Lung microvascular endothelial cell (primary cell): ENCODE measurements at places on chromosomes 2 and 18.

GRCh38 chr2:20439193-20439475 lies 7.7 kb upstream of the RHOB start:
- DNase-seq, result no peak

DNA sequence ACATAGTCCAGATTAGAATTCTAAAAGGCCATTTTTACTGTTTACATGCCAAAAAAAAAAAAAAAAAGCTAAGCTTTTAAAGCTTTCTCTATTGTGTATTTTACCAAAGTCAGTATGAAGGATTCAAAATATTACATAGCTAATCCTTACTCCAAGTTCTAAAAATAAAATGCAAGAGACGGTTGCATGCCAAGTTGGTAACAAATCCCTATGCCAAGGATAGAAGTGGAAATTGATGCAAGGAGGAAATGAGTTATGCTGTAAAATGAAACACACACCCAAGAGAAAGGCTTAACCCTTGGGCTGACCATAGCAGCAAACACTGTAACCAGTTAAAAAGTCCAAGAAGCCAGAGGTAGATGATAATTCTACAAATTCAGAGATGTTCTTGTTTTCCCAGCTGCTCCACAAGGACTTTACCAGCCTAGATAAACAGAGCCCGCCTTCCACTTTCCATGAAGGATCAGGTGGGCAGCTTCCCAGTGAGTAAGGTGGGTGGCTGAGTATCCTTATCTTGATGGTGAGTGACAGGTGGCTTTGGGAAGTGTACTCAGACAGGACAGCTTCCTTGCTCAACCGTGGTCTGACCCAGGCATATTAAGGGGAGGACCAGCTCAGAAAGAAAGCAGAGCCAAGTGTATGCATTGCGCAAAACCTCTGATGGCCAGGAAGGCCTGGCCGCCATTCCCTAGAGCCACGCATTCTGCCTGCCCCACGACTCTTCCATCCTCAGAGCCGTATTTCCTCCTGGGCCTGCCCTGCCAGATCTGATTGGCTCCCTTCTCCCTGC lies 34.4 kb downstream of the ATP8B1 start:
- DNase-seq, result peak; percentile 27

- DNase-seq, result no peak
Observed at GRCh38 chr2:215105607-215106354, 32.6 kb downstream of the ABCA12 start.

GRCh38 chr2:101253013-101253702 lies 472 bp downstream of the CNOT11 start:
- peak; percentile 72 for DNase-seq

DNA sequence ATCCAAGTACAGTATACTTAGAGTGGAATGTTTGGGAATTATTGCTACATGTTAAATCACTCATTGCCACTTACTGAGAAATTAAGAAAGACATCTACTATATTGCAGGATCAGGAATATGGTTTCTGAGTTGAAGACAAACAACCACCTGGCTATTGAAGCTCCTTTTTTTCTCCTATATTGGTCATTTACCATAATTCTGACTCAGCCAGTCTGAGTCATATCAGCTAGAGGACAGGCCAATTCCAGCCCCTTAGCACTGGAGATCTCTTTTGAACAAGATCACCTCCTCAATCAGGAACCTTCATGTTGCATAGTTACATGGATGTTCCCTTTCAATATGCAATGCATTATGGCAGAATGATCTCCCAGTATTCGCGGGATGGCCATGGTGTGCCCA lies 42.7 kb upstream of the CDH19 start:
- DNase-seq, result peak; percentile 28

DNA sequence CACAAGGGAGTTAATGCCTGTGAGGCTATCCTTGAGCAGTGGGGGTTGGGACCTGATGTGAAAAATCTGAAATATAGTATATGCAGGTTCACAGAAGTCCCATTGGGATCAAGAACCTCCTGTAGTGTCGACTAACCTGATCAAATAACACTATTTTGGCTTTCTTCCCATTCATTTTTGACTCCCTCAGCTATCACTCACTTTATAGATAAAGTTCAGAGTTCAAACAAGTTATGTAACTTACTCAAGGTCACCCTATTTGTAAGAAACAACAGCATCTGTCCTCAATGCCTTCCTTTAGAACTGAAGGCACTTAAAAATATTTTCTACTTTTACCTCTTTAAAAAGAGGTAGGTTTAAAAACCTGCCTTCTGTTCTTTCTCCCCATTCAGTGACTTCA lies 341.6 kb downstream of the DPP10 start:
- DNase-seq, result no peak

DNA sequence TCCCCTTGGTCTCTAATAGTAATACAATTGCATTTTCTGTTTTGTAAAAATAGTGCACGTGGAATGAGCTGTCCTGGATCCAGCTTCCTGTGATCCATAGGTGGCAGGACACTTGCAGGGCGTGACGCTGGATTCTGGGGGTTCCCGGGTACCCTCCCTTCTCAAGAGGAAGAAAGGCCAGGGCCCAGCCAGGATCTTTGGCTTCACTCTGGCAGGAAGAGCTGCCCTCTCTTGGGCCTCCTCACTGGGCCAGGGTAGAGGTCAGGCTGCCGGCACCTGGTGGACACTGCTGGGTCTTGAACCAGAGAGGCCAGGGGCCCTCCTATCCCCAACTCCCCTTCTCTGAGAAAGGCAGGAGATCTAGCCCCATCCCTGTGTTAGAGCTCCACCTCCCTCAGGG lies 37.8 kb upstream of the OTOF start:
- DNase-seq, result no peak

- no peak for DNase-seq
Observed at GRCh38 chr2:143545059-143545948, 416.1 kb downstream of the ARHGAP15 start.

- no peak for DNase-seq
Observed at GRCh38 chr18:70848329-70848728, 559.5 kb downstream of the SOCS6 start.

DNA sequence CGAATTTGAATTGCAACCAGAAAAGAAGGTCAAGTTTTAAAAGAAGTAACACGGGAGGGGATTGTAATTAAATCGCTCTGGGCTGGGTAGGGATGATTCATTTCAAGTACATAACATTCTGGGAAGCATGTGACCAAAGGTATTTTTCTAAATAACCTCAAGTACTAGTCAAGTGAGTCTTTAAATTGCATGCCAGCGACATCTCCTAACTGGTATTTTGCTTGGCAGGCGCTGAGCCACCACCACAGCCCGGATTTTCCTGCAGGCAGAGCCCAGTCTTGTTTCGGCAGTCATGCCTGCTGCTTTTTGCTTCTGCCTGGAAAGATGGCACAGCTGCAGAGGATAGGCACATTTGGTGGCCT lies 33.7 kb upstream of the NPAS2 start:
- DNase-seq, result peak; percentile 42

- no peak for DNase-seq
Observed at GRCh38 chr2:234671716-234672115, 174.8 kb upstream of the ARL4C start.

DNA sequence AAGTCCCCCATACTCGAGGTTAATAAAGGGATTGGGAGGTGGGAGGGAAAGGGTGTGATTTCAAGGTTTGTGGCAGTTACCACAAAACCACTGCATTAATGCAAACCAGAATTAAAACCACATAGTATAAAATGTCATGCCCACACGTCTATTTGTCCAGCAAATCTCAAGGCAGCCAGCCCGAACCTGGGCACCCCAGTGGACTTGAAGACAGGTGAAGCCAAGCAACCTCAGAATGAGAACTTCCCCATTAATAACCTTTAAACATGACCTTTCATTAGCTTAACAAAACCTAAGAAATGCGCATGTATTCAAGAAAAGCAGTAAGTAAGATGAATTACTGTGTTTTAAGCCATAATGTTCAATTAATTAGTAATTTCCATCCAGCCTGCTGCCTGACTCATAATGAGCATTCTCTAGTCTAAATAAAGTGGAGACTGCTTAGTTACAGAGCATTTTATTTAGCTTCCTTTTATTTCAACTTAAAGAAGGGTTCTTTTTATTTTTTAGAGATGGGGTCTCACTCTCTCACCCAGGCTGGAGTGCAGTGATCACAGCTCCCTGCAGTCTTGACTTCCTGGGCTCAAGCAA lies 229.6 kb downstream of the FAM210A start:
- no peak for DNase-seq

DNA sequence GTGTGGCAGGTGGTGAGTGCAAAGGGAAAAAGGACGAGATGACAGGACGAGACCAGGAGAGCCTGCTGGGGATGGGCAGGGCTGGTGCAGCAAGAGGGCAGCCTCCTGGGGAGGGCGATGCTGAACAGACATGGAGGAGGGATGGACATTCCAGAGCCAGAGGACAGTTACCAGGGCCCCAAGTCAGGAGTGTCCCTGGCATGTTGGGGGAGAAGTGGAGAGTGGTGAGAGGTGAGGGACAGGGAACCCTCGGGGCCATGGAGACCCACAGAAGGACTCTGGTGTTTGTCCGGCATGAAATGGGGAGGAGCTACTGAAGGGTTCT lies 19.0 kb downstream of the MTERF4 start:
- no peak for DNase-seq

- DNase-seq, result no peak
Observed at GRCh38 chr18:8969639-8970390, 132.7 kb upstream of the NDUFV2 start.

DNA sequence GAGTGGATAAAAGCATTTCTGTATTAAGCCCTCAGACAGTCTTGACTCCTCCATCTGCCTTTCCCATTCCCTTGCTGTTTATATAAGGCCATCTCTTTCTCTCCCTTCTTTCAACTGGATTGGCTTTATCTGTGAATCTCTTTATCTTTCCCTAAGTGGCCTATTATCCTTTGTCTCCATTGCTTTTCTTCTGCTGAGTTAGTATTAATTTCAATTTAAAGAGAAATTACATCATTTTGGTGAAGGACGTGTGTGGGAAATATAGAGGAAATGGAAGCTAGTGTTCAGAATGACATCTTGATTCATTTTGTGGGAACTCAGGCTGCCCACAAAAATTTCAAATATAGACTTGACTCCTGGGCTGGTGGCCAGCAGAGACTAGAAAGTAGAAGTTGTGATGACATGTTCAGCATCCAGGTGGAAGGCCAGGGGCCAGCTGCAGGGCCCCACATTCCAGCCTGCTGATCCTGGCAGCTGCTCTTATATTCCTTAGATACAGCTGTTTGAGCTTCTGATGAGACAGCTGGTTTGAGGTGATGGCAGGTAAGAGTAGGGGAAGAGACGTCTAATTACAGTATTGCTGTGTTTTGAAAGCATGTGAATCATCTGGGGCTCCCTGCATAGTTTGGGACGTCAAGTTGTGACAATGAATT lies 52.3 kb downstream of the DIS3L2 start:
- peak; percentile 75 for DNase-seq

DNA sequence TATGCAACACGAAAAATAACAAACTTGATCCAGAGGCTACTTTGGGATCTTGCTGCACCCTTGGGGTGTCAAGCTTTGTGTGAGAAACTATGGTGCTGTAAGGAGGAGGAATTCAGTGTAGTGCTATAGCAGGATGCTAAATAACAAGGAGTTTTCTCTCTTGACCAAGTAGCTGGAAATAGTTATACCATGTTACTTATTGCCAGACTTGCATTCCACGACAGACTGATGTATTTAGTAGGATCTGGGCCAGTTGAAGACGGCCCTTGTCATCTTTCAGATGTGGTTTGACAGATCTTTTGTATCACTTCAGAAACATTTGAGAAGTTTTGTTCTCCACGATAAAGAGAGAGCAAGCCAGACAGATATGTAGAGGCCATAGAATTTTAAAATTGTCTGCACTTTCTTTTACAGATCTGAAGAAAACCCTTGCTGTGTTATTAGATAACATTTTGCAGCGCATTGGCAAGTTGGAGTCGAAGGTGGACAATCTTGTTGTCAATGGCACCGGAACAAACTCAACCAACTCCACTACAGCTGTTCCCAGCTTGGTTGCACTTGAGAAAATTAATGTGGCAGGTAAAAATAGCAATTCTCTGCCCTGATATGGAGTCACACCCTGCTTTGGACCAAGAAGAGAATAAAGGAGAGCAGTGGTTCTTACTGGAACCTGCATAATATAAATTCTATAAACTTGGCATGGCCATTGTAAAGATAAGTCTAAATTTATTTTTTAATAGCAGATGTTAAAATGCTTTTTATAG lies 16.3 kb downstream of the MGAT5 start:
- DNase-seq, result no peak

DNA sequence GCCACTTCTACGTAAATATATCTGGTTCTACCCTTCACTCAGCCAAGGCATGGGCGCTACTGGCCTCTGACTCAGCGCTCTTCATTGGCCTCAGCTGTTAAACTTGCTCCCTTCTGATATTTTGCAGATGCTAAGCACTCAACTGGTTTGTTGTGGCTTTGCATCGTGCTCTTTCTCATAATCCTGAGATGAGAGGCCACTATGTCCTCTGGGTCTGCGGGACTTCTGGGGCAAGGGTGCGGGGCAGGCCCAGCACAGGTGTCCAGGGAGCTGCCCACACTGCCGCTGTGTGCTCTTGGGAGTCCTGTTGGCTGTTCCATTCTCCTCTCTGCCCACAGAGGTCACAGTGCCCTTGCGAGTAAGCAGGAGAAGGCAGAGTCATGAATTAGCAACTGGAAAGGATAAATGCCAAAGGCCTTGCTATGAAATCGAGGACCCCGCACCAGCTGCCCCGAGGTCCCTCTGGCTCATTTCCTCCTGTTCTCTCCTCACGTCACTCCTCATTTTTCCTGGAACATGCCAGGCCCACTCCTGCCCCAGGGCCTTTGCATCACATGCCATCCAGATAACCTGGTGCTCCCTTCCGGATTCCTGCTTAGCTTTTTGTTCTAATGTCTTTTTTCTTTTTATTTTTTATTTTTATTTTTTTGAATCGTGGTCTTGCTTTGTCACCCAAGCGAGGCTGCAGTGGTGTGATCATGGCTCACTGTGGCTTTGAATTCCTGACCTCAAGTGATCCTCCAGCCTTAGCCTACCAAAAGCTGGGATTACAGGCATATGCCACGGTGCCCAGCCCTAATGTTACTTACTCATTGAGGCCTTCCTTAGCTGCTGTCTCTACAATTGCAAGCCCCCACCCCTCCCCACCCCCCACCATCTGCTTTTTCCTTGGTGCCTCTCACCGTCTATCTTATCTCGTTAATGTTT lies 34.9 kb upstream of the MAT2A start:
- peak; percentile 15 for DNase-seq

DNA sequence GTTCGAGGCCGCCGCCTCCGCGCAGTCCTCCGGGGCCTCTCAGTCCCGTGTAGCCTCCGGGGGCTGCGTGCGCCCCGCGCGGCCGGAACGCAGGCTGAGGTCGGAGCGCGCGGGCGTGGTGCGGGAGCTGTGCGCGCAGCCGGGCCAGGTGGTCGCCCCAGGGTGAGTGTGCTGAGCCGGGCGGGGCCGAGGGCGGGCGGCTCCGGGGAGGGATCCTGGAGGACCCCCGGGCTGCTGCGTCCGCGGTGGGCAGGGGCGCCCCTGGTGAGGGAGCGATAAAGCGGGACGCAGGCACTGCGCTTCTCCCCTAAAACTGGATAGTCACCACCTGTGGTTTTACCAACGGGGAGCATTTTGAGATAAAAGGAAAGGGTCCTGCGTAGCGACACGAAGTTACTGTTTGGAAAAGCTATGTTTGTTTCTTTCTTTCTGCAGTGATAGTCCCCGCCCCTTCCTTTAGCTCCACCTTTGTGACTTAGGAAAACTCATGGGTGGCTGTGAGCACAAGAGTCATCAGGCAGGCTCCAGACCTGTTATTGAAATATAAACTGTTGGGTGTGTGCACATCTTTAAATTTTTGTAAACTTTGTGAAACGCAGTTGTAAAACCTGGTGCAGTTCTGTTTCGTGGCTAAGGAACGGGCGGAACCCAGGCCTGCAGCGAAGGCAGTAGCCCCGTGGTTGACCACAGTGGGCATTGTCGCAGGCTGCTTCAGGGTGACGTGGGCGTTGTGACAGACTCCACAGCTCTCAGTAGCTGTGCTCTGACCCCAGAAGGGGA lies 687 bp downstream of the CTDP1 start:
- DNase-seq, result peak; percentile 54

GRCh38 chr2:169977530-169977929 lies 150.3 kb downstream of the UBR3 start:
- no peak for DNase-seq
